Epithelial cell of alveolus of lung (primary cell): ENCODE measurements at places on chromosomes 3 and 15. TPM values are rescaled to one million over a fixed set of nuclear protein-coding genes. Genes with fewer than 3 reads are reported as not detected.

The GOLGA8H gene
- not detected in 2 replicates for total RNA-seq

The PLCH1 gene
- under 0.01 and 0.08 TPM in 2 replicates for total RNA-seq

The CELSR3 gene
- 2.8 and 5.0 TPM in 2 replicates for total RNA-seq

The DZIP3 gene
- 7.1 and 11.3 TPM in 2 replicates for total RNA-seq

The CASR gene
- total RNA-seq, result not detected in 2 replicates

The GPR176 gene
- 47.6 and 89.3 TPM in 2 replicates for total RNA-seq

The C15orf39 gene
- total RNA-seq, result 8.7 and 13.2 TPM in 2 replicates

The RPSA gene
- 2,873 and 2,933 TPM in 2 replicates for total RNA-seq

The PRKCD gene
- 3.9 and 4.2 TPM in 2 replicates for total RNA-seq

The GOLIM4 gene
- total RNA-seq, result 29.1 and 33.7 TPM in 2 replicates

The NDUFB4 gene
- total RNA-seq, result 112 and 146 TPM in 2 replicates

The CILP gene
- total RNA-seq, result under 0.01 and 0.08 TPM in 2 replicates

The KNG1 gene
- total RNA-seq, result not detected in 2 replicates

The CLDN16 gene
- total RNA-seq, result 0.26 TPM in 1 of 2 replicates, not detected in the other
